Body of pancreas (tissue), 4 donors: ENCODE measurements at places on chromosomes 1 and 21.

- no peak for DNase-seq
Observed at GRCh38 chr1:184888505-184888904, 85.8 kb downstream of the NIBAN1 start.

GRCh38 chr1:164515711-164516331 is 43.2 kb upstream of the PBX1 start:
- DNase-seq, result no peak

DNA sequence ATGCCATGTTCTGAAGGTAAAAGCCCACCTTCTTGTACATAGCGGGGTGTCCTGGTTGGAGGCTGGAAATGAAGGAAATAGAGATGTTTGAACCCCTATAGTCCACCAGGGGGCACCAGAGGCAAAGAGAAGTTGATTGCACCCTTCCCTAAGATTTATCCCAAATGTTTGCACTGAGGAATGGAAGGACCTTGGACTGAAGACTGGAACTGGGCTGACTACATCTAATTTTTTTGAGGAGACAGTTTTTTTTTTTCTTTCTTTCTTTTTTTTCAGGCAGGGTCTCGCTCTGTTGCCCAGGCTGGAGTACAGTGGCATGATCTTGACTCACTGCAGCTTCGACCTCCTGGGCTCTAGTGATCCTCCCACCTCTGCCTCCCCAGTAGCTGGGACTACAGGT is 55.3 kb upstream of the EIF4G3 start:
- DNase-seq, result peak; percentile 60

GRCh38 chr21:39575775-39576174 is 37.0 kb upstream of the B3GALT5 start:
- no peak for DNase-seq

- DNase-seq, result peak; percentile 42
Observed at GRCh38 chr1:110135246-110135645, 15.0 kb upstream of the SLC6A17 start.

DNA sequence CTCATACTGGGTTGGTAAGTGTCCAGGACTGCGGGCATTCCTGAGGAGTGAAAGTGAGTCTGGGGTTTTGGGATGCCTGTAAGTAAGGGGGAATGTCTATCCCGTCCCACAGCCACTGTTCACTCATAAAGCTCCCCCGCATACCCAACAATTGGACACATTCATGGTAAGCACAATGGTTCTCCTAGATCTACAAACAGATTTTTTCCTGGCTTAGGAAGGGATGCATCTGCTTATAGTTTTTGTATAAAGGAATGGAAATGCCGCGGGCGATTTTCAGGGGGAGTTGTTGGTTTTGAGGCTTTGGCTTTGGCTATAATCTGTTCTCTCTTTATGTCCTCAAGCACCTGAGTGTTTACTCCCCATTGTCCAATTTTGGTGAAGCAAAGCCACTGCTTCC is 7.1 kb downstream of the ERVH48-1 start:
- no peak for DNase-seq

DNA sequence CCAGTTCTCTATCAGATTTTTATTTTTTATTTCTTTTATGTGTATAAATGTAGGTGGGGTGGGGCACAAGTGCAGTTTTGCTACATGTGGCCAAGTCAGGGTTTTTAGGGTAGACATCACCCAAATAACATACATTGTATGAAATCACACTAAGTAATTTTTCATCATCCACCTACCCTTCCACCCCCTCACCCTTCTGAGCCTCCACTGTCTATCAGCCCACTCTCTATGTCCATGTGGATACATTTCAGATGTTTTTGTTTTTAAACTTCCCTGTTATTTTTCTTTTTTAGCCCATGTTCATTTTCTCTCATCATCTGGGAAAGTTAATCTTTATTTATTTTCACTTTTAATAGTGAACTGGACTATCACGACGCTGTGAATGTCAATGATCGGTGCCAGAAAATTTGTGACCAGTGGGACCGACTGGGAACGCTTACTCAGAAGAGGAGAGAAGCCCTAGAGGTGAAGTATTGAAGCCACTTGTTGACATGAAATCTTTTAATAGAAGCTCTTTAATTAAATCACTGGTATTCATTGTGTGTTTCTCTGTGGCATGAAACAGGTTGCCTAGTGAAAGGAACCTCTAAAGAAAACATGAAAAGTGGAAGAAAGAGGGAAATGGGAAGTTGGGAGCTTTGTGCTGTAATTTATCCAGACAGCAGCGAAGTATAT is 47.6 kb upstream of the MTR start:
- no peak for DNase-seq

- DNase-seq, result no peak
Observed at GRCh38 chr1:92837062-92837461, 5.2 kb downstream of the RPL5 start.

- no peak for DNase-seq
Observed at GRCh38 chr1:50644447-50645105, 221.3 kb upstream of the DMRTA2 start.

DNA sequence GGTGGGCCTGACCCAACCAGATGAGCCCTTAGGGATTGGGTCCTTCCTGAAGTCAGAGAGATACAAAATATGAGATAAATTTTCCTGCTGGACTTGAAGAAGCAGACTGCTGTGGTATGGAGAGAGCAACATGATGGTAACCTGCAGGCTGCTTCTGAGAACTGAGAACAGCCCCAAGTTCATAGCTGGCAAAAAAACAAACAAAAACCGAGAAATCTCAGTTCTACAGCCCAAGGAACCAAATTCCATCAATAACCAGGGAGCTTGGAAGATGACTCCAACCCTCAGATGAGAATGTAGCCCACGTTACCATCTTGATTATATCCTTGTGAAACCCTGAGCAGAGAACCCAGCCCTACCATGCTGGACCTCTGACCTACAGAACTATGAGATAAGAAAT is 316.2 kb downstream of the ZP4 start:
- DNase-seq, result no peak

DNA sequence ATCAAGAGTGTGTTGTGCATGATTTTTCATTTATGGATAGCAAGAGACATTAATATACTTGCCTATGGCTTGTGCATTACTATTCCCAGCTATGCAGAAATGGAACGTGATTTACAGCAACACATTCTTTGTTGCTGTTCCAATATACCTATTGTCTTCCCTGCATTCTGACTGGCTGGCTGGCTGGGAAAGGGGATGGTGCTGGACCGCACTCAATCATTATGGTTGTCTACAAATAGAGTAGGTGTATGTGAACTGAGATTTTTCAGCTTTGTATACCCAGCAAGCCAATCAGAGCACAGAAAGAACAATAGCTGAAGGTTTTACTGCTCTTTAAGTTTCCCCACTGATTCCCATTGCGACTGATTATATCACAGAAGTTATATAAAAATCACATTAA is 167.5 kb downstream of the ATG4C start:
- DNase-seq, result no peak

DNA sequence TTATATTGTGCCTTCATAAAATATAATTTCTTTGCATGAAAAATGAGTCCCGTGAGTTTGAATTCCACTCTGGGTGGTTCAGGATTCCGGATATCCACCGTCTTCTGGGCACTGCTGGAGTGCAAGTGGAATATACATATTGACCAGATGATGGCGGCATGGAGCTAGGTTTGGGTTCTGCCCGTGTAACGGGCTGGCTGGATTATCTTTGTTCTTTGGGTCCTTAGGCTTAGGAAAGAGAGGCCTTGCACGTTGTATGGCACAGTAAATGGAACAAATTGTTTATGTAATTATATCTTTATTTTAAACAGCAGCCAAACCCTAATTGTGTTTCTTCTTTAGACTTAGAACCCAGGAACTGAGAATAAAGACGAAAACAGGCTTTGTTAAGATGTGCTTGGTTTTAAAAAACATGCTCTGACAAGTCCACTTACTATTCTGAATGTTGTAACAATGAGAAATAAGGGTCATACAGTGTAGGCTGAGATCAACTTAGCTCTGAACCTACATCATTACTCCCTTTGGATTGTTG is 13.5 kb upstream of the ACBD6 start:
- peak; percentile 73 for DNase-seq

DNA sequence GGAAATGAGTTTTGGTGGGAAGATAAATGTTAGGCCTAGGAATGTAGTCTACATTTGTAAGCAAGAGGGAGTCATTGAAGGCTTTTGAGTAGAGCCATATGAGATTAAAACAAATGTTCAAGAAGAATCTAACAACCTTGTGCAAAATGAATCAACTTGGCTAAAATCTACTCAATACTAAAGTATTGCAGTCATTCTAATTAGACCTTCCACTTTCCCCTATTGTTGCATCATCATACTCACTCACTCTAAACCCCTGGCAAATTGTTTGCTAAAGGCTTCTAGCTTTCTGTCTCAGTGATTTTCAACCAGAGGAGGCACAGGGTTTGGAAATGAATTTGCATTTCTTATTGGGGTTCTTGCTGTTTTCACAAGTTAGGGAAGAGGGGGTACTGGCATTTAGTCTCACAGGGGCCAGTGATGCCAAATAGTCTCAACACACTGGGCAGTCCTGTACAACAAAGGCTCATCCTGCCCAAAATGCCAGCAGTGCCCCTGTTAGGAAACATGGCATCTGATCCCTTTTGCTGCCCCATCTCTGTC is 85.3 kb downstream of the SEC16B start:
- no peak for DNase-seq

DNA sequence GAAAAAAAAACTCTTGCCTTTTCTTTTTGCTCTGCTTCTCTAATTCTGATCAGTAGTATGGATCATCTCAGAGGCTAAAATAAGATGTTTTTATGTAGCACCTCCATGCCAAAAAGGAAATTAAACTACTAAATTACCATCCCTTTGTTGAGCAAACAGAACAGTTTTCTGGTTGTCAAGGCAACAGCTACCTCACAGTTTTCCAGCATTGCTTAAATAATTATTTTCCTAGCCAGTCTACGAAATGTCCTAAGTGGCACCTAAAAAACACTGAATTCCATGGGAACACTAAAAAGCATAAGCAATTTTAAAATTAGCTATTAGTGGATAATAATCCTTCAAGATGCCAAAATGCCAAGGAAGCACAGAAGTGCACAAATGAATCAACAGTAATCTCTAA is 61.7 kb downstream of the ARID4B start:
- no peak for DNase-seq

DNA sequence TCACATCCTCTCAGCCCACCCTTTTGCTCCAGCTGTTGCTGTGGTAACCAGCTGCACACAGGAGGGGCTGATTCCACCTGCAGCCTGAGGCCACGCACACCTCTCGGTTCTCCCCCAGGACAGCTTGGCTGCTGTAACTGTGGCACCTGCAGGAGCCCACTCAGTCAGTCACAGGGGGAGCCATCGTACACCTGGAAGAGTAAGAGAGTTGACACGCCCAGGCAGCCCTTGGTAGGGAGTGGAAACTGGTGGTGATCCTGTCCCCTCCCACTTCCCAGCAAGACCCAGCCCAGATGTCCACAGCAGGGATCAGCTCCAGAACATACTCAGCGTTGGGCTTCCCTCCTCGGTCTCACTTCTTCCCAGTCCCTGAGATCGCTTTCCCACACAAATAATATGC is 32.2 kb upstream of the BACE2 start:
- no peak for DNase-seq

GRCh38 chr21:25556091-25556490 is 51.2 kb downstream of the MRPL39 start:
- DNase-seq, result no peak

- no peak for DNase-seq
Observed at GRCh38 chr1:64493831-64494230, 23.9 kb downstream of the CACHD1 start.

- no peak for DNase-seq
Observed at GRCh38 chr1:53145619-53145941, 3.1 kb upstream of the SLC1A7 start.

- DNase-seq, result no peak
Observed at GRCh38 chr21:34154878-34155277, 81.5 kb downstream of the MRPS6 start.

DNA sequence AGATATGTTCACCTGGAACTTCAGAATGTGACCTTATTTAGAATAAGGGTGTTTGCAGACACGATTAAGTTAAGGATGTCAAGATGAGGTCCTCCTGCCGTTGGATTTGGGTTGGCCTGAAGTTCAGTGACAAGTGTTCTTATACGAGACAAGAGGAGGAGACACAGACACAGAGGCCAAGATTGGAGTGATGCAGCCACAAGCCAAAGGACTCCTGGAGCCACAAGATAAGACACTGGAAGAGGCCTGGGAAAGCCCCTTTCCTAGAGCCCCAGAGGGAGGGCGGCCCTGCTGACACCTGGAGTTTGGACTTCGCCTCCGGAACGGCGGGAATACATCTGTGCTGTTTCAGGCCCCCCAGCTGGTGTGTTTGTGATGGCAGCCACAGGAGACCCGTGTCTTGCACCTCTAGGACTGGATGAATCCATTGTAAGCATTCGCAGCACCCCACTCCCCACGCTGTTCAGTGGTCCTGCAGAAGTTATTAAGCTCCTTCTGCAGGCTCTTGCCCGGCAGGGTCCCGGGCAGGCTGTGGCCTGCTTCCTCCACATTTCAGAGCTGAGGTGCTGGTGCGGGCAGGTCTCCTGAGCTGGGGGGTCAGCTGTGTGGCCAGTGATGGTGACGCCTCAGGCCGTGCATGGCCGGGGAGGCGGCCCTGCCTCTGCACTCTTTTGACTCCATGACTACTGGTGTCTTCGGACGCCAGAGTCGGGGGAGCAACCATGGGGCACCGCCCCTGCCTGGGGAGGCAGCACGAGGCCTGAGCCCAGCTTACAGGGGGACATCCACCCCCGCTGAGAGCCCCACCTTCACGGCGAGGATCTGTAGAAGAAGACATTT is 34.6 kb downstream of the UMODL1 start:
- no peak for DNase-seq

DNA sequence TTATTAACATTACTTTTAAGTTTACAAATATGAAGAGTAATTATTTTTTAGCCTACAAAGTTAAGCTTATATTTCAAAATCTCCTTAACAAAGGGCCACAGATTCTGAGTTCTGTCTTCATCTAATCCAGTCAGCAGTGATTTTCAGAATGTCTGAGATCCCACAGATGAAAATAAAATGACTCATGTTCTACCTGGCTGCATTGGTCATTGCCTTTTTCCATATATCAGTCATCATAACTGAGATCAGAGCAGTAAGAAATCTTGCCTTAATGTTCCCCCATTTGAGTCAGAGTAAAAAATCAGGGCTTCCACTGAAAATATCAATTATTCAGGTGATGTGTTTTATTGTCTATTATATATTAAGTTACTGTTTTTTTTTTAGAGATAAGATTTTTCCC is 416.1 kb downstream of the MRPL39 start:
- DNase-seq, result no peak

GRCh38 chr1:242401937-242402336 is 122.6 kb downstream of the PLD5 start:
- no peak for DNase-seq

GRCh38 chr1:47514229-47514628 is 76.4 kb downstream of the FOXD2 start:
- DNase-seq, result no peak

DNA sequence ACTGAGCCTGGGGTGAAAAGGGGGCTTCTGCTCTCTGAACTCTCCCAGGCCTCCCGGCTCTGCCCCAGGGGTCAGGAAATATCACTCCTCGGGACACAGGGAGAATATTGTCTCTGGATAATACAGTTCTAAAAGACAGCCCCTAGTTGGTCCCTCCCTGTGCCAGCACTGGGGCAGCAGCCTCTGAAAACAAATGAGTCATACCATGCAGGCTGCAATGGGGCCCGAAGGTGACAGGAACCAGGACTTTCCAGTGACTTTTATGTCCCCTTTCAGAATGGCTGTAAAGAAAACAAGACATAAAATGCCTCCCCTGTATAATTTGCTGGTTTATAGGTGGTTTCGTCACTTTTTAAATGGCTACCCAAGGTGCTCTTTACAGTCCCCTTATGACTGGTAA is 360.0 kb downstream of the NPHP4 start:
- no peak for DNase-seq
